Stimulated activated CD8-positive, alpha-beta memory T cell treated with anti-CD3 and anti-CD28 coated beads, Interleukin-15, amount 100 ng/mL, for 1 hour (primary cell): ENCODE measurements at places on chromosomes 1 and 21.

- DNase-seq = no peak
Measured at GRCh38 chr1:24147194-24147593, 4.3 kb upstream of the IL22RA1 start.

DNA sequence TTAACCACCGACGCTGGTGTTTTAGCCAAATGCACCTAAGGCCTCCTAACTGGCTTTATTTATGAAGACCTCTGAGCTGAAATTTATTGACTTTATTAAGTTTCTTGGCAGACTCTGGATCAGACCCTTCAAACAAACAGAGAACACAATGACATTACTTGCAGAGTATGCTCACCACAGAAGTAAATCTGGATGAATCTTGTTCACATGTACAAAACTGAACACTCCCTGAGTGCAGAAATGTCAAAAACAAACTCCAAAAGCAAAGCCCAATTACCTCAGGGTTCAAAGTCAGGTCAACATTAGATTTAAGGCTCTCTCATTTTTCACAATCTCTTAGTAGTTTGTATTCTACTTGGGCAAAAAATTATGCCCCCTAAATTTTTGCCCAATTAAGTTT lies 218.6 kb downstream of the SLC45A1 start:
- no peak for DNase-seq

- no peak for DNase-seq
Measured at GRCh38 chr1:116581323-116581885, 10.6 kb upstream of the CD58 start.

GRCh38 chr1:156552518-156552917 lies 19.8 kb downstream of the IQGAP3 start:
- DNase-seq = no peak

DNA sequence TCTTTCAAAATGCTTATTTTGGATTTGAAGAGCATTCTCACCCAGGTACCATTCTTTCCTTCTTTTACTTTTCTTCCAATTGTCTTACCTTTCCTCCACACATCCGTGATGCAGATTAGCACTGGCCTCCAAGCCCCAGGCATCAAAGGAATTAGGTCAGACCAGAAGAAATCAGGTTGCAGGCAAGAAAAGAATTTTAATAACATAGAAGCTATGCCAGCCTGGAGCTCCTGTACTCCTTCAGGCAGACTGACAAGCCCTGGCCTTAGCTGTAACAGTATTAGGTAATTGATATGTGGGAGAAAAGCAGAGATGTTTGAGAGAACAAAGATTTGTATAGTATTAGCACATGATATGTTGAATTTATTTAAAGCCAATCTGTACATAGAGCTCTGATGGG lies 390.4 kb upstream of the ADGRL2 start:
- DNase-seq = no peak

DNA sequence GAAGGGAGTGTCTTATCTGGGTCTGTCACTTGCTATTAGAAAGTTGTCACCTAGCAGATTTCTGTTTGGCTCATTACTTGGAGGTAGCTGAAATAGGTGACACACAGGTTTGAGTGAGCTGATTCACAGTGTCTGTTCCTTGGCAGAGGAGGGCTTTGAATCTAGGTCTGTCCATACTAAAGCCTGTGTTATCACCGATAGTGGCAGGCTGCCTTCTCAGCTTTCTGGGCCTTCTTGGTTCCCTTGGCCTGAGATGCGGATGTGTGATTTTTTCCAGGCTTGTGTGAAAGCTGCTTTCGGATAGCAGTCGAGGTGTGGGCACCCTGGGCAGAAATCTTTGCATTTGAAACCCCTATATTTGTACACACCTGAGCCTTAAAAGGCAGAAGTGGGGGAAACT lies 73.9 kb downstream of the ACTL8 start:
- DNase-seq = no peak

- no peak for DNase-seq
Measured at GRCh38 chr1:194705123-194705854, 1518.9 kb upstream of the B3GALT2 start.

DNA sequence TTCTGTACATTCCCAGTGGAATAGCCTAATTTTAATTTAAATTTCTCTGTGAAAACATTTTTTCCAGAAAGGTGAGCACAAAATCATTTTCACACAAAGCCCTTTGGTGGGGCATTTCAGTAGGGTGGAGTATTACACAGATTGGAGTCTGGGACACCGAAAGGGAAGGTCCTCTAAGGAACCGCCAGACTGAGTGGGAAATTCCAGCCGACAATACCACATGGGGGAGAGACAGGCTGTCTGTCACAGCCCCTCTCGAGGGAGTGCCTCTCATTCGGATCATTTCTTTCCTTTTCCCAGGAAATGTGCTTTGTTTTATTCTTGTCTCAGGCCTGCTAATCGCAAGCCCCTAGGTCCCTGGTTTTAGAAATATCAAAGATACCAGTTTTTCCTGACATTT lies 150.6 kb upstream of the HOOK1 start:
- DNase-seq = no peak

DNA sequence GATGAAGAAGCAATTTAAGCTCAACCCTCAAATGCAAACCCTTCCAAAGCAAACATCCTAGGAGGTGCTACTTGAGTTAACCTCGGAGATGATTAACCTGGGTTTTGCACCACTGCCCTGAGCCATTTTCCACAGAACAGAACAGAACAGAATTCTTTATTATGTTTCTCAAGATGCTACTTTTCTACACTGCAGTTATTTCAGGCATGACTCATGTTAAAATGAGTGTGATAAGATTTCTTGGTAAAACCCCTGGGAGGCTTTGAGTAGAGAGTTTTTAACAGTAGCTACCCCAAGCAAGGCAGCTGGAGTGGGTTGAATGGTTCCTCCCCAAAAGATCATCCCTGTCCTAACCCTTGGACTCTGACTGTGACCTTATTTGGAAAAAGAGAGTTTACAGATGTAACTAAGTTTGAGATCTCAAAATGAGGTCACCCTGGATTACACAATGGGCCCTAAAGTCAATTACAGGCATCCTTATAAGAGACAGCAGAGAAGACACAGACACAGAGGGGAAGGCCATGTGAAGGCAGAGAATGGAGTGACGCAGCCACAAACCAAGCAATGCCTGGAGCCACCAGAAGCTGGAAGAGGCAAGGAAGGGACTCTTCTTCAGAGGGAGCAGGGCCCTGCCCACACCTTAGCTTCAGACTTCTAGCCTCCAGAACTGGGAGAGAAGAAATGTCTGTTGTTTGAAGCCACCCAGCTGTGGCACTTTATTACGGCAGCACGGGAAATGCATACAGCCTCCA lies 153.4 kb downstream of the ETS2 start:
- no peak for DNase-seq

DNA sequence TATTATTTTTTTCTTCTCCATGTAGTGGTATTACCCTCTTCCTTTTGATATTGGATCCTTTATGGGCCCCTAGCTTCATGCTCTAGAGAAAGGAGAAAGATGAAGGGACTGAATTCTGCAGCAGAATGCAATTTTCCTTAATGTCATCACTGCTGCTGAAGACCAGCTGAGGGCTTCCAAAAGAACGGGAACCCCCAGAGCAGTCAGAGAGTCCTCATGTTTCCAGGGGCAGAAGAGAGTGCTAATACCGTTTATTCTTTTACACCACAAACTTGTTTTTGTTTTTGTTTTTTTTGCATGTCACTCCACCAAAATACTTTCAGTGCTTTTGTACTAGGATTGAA lies 21.1 kb upstream of the TBX15 start:
- no peak for DNase-seq

DNA sequence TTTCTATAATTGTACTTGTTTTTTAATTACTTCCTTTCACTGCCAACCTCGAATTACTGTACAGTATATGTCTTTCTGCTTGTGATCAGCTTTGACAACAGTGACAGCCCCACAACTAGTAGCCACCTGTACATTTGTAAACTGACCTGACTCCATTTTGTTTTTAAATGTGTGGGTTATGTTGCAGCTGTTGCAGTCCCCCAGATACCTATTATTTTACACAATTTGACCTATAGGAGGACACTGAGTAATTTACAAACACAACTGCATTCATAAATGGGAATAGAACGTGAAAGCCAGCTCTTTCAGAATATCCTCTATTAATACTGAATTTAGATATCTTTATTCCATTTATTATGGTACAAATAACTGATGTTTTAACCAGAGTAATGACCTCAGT lies 2.5 kb upstream of the VAMP3 start:
- DNase-seq = no peak
